ENCODE measurements at places on chromosomes 7 and 10.

DNA sequence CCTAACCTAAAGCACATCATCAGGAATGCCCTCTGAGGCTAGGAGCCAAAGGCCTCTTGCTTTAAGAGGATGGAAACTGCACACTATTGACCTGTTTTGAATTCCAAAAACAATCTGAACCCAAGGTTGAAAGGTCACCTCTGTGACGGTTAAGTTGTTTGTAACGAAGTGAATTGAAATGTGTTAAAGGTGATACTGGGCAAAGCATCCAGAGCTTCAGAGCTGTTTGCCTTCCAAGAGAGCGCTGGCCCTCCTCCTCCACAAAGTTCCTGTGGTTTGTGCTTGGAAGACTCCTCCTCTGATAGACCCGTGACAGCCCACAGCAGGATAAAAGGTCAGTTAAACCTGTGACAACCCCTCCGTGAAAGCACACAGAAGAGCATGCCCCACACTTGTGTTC is 133.7 kb upstream of the CTTNBP2 start:
- H3K4me1 ChIP-seq, result no peaks in the 10 kb centered on the region
- H3K27me3 ChIP-seq, result no peaks in the 10 kb centered on the region
- no peak overlapping the region for H3K4me3 ChIP-seq
- no peaks in the 10 kb centered on the region for H3K36me3 ChIP-seq

DNA sequence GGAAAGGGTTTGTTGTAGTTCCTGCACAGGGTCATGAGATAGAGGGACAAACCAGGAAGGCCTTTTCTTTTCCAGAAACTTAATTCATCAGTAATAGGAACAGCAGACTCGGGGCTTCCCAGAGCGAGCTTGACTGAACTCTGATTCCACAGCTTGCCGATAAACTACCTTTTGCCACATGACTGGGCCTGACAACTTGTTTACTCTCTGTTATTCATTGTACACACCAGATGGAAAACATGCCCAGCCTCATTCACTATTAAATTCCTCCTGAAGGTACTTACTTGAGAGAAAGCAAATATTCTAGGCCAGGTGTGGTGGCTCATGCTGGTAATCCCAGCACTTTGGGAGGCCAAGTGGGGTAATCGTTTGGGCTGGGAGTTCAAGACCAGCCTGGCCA is 77.1 kb upstream of the FGFR2 start:
- H3K36me3 ChIP-seq, result no peaks in the 10 kb centered on the region
- no peak overlapping the region for H3K4me3 ChIP-seq
- H3K27ac ChIP-seq, result no peak overlapping the region
- H3K4me1 ChIP-seq, result no peaks in the 10 kb centered on the region
- no peaks in the 10 kb centered on the region for H3K27me3 ChIP-seq

DNA sequence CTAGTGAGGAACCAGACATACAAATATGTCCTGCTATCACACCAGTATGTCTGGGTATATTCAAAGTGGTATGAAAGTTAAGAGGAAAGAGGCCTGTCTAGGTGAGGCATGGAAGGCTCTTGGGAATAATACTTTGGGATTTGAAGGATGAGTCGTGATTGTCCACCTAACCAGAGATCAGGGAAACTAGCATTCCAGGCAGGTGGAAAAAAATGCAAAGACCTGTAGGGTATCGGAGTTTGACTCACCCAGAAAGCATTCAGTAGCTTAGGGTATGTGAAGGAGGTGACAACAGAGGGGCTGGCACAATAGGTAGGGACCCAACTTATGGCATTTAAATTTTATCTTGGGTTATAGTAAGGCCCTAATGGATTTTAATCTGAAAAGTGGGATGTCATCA is 950 bp upstream of the GCC1 start:
- no peak for DNase-seq
- H3K4me1 ChIP-seq, result peaks cover 63% of the 10 kb centered on the region
- H3K27ac ChIP-seq, result no peak overlapping the region
- H3K4me3 ChIP-seq, result no peak overlapping the region
- peaks cover 31% of the 10 kb centered on the region for H3K36me3 ChIP-seq

- H3K27ac ChIP-seq, result no peak overlapping the region
- no peak overlapping the region for H3K4me3 ChIP-seq
- no peak for DNase-seq
These were observed 220.7 kb downstream of the ADARB2 start for GRCh38 chr10:1516492-1517165.

- H3K4me1 ChIP-seq, result no peaks in the 10 kb centered on the region
- no peak overlapping the region for H3K4me3 ChIP-seq
- H3K36me3 ChIP-seq, result peaks cover 3% of the 10 kb centered on the region
- H3K27me3 ChIP-seq, result no peaks in the 10 kb centered on the region
These were observed 179.8 kb downstream of the WNT2 start for GRCh38 chr7:117143066-117143465.

DNA sequence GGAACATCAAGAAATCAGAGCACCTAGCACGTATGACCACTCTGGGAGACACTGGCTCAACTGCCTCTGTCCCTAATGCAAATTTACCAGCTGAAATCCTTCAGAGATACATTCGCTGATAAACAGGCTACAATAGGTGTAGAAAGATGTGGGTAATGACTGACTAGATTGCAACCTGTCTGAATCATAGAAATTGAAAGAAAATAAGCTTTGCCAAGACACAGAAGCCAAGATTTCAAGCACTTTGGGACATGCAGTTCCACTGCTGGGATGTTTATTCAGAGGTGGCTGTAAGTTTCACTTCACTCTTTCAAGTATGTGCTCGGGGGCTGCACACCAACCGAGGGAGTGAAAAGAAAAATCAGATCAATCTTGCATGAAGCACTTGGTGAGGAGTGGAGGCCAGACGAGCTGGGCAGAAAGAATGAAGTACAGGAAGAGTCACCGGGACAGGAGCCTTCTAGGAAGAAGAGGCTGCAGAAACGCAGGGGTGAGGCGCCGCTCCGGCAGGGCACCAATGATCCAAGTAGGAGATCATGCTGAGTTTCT is 276.7 kb downstream of the PARD3 start:
- H3K27ac ChIP-seq, result no peak overlapping the region
- H3K27me3 ChIP-seq, result no peaks in the 10 kb centered on the region
- DNase-seq, result no peak
- H3K4me1 ChIP-seq, result peaks cover 6% of the 10 kb centered on the region
- H3K4me3 ChIP-seq, result peak overlapping the region; percentile 41
- H3K36me3 ChIP-seq, result no peaks in the 10 kb centered on the region

- H3K4me3 ChIP-seq, result no peak overlapping the region
- H3K27ac ChIP-seq, result no peak overlapping the region
- H3K4me1 ChIP-seq, result peaks cover 6% of the 10 kb centered on the region
- DNase-seq, result no peak
These were observed 107.8 kb downstream of the TBXAS1 start for GRCh38 chr7:139936760-139937310.

DNA sequence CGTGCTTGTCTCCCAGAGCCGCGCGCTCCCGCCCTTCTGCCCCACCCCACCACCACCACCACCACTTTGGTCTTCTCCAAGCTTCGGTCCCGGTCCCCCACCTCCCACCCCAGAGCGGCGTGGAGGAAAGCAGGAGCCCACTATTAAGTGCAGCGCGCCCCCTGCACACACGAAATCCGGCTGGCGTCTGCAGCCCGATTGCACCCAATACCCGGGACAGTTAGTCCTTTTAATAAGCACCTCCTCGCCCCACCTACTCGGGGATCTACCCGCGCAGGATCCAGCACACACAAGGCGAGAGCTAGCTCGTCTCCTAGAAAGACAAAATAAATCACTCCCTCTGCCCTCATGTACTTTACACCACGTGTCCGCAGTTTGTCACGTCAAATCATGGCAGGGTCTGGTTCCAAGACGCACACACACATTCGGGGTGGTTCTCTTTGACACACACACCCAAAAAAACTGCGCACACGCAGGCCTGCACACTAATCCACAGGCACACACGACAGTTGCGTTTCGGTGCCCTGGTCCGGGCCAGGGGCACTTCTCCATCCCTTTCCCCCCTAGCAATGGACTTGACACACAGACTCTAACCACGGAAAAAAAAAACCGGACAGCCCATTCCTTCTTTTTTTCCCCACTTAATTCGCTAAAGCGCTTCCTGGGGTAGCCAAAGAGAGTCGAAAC is 1.6 kb downstream of the SFMBT2 start:
- DNase-seq, result no peak
- peaks cover 37% of the 10 kb centered on the region for H3K4me1 ChIP-seq
- H3K27ac ChIP-seq, result no peak overlapping the region
- H3K4me3 ChIP-seq, result peak overlapping the region; percentile 85
- no peaks in the 10 kb centered on the region for H3K36me3 ChIP-seq

DNA sequence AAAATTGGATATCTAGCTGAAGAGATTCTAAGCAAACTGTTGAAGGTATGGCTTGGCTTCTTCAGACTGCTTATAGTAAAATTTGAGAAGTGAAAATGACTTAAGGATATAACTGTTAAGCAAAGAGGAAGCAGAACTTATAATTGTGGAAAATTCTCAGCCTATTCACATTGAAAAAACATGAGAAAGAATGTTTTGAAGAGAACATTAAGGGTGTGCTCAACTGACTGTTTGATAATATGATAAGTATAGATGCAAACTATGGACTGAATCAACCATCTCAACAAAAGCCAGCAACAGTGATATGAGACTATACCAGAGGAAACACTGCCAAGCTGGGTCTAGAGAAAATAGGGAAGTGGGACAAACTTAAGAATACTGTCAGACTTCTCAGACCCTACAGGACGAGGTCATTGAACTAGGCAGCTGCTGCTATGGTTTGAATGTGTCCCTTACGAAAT is 133.1 kb upstream of the PPP1R3A start:
- H3K27me3 ChIP-seq, result no peaks in the 10 kb centered on the region
- H3K4me3 ChIP-seq, result no peak overlapping the region
- no peak for DNase-seq
- peaks cover 3% of the 10 kb centered on the region for H3K4me1 ChIP-seq

- no peaks in the 10 kb centered on the region for H3K36me3 ChIP-seq
- H3K4me3 ChIP-seq, result no peak overlapping the region
- no peak overlapping the region for H3K27ac ChIP-seq
- H3K27me3 ChIP-seq, result no peaks in the 10 kb centered on the region
These were observed 8.1 kb upstream of the FAM107B start for GRCh38 chr10:14782691-14783363.

DNA sequence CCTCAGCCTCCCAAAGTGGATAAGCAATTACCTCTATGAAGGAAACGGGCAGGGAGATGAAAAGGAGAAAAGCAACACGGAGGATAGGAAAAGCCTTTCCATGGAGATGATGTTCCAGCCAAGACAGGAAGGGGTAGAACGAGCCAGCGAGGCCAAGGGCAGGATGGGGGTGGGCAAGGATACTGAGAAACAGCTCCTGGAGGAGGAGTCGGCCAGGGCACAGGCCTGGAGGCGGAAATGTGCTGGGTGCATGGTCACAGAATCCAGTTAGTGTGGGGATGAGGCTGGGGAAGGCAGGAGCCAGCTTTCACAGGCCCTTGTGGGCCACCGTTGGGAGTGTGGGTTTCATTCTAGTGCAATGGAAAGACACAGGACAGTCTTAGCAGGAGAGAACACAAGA is 162.6 kb downstream of the JAZF1 start:
- H3K4me1 ChIP-seq, result peaks cover 46% of the 10 kb centered on the region
- no peak for DNase-seq
- H3K27ac ChIP-seq, result no peak overlapping the region
- H3K36me3 ChIP-seq, result no peaks in the 10 kb centered on the region
- H3K4me3 ChIP-seq, result no peak overlapping the region

DNA sequence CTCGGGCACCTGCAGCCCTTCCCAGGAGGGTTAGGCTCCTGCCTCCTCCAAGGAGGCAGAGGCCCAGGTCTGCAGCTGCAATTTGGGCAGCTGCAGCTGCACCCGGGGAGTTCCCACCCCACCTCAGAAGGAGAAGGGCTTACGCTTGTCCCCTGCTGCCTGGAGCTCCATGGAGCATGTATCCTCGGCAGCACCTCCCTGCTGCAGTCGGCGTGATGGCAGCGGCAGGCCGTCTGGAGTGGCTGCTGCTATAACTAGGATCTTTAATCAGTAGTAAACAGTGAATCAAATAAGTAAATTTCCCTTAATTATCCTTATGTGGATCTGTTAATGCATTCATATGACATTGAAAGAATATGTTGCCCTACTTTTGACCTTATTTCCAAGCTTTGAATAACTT is 167.0 kb downstream of the PON1 start:
- no peak overlapping the region for H3K4me3 ChIP-seq
- H3K27me3 ChIP-seq, result no peaks in the 10 kb centered on the region
- no peak overlapping the region for H3K27ac ChIP-seq
- no peaks in the 10 kb centered on the region for H3K4me1 ChIP-seq

DNA sequence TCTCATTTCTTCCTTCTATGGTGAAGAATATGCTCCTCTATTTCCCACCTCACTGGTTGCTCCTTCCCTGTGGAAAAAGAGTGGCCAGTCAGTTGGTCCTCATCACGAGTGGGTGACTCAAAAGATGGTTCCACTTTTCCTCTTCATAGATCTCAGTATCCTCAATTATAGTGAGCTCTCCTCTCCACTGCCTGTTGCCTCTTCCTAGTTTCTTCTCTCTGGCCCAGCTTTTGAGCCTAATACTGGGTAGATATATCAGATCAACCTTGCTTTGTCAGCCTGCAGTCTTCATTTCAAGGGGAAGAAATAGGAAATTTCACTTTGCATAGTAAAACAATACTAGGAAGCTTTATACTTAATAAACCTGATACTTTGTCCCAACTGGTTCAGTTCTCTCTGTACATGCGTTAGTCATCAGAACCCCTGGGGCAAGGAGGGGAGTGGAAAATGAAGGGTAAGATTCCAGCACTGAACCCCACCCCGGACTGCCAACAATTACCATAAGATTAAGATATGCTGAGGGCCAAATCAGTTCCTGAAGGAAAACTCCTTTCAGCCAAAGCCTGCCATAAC is 15.5 kb upstream of the WNT16 start:
- peaks cover 4% of the 10 kb centered on the region for H3K4me1 ChIP-seq
- H3K36me3 ChIP-seq, result no peaks in the 10 kb centered on the region
- no peak overlapping the region for H3K4me3 ChIP-seq
- no peak overlapping the region for H3K27ac ChIP-seq

DNA sequence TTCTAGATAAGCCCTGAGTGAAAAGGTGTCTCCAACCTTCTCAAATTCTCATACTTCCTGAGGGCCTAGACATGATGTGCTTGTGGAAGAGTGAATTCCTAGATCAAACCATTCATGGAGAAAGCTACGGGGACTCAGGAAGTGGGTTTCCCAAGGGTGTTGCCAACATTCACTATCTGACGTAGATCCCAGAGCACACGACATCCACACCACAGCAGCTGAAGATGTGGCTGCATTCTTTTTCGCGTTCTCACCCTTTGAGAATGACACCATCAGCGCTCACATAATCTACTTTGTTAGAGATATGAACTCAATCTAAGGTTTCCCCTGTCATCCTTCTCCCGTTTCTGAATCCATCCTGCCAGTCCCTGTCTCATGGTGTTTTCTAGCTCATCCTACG is 290.8 kb downstream of the DNAJB6 start:
- no peak for DNase-seq
- no peak overlapping the region for H3K27ac ChIP-seq
- no peaks in the 10 kb centered on the region for H3K4me1 ChIP-seq

Measured in thoracic aorta (tissue), 2 donors.